ENCODE measurements at places on chromosomes 11 and 22.
A peak's percentile ranks its signal among the peaks of the same experiment; 100 is the strongest.

DNA sequence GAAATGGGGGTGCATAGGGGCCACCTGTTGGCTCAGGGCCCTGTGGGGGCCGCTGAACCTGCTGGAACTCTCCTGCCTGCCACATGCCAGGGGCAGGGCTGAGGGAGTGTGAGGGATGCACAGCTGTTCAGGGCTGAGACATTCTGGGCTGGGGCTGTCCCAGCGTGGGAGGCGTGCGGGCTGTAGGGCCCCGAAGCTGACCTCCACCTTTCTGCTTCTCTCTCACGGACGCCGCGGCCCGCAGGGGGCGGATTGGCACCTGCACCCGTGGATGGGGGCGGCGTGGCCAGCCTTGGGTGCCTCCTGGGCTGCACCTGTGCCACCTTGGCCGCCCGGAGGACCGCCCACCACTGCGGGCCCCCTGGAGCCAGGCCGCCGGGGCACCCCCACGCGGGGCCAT lies 4.1 kb downstream of the CCDC188 start:
- H3K27ac ChIP-seq, result no peak overlapping the region
- H3K4me1 ChIP-seq, result no peaks in the 10 kb centered on the region
- no peaks in the 10 kb centered on the region for H3K27me3 ChIP-seq
- no peak for DNase-seq
- no peak overlapping the region for H3K4me3 ChIP-seq

DNA sequence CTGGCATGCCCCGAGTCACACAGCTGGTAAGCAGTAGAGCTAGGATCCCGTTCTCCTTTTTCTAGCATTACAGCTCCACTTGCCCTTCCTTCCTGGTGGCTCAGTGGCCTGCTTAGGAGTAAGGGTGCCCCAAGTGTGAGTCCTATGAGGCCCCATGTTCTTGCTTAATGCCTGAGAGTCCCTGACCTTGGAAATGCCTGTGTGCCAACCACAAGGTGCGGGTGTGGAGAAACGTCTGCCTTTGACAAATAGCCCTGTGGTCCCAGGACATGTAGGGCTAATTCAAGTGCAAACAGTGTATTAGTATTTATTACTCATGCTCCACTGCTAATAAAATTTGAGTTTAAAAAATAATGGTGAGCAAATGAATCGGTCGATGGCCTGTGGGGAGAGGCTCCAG lies 18.4 kb downstream of the GRIK4 start:
- no peaks in the 10 kb centered on the region for H3K4me1 ChIP-seq
- H3K27me3 ChIP-seq, result no peaks in the 10 kb centered on the region
- no peak overlapping the region for H3K27ac ChIP-seq

GRCh38 chr11:133999355-133999754 lies 42.6 kb upstream of the IGSF9B start:
- H3K27ac ChIP-seq, result no peak overlapping the region
- H3K4me3 ChIP-seq, result no peak overlapping the region
- no peaks in the 10 kb centered on the region for H3K36me3 ChIP-seq
- no peaks in the 10 kb centered on the region for H3K27me3 ChIP-seq
- no peak for DNase-seq

- no peak overlapping the region for H3K4me3 ChIP-seq
- H3K27me3 ChIP-seq, result no peaks in the 10 kb centered on the region
- H3K4me1 ChIP-seq, result no peaks in the 10 kb centered on the region
- no peak for DNase-seq
Measured at GRCh38 chr22:23012081-23012622, 58.2 kb upstream of the GNAZ start.

GRCh38 chr11:102010776-102011494 lies 36.3 kb upstream of the CFAP300 start:
- no peak overlapping the region for H3K27ac ChIP-seq
- peak overlapping the region; percentile 43 for H3K4me3 ChIP-seq
- peaks cover 7% of the 10 kb centered on the region for H3K4me1 ChIP-seq

DNA sequence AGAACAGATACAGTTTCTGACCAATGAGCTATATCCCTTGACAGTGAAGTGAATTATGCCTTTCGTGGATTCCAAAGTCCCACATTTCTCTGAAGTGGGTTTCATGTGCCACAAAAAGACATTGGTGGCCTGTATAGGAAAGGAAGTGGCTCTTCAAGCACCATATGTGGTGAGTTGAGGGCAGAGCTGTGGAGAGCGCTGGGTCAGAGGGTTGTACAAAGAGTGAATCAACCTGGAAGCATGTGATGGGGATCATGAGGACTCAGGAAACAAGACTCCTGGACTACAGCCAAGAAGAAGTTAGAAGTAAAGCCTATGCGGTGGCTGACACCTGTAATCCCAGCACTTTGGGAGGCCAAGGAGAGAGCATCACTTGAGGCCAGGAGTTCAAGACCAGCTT lies 579 bp upstream of the SLC5A4 start:
- no peak overlapping the region for H3K27ac ChIP-seq
- no peaks in the 10 kb centered on the region for H3K27me3 ChIP-seq
- no peaks in the 10 kb centered on the region for H3K4me1 ChIP-seq
- no peaks in the 10 kb centered on the region for H3K36me3 ChIP-seq

DNA sequence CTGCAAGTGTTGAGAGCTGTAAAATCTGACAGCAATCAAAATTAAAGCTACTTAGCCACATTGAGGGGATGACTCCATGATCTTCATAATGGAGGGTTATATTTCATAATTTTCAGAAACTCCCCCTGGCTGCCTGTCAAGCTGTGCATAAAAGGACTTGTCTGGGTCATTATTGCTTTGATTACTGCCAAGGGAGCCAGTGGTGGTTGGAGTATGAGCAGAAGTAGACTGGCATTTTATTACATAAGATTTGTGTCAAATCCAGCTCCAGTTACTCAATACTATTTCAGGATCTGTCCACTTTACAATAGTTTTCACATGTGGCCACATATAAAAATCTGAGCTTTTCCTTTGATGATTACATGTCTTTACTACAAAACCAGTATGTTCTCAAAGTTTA lies 108.9 kb upstream of the SLC5A12 start:
- peaks cover 19% of the 10 kb centered on the region for H3K4me1 ChIP-seq
- H3K27ac ChIP-seq, result no peak overlapping the region

- no peaks in the 10 kb centered on the region for H3K36me3 ChIP-seq
- H3K4me3 ChIP-seq, result no peak overlapping the region
- H3K27ac ChIP-seq, result no peak overlapping the region
- DNase-seq, result no peak
Measured at GRCh38 chr11:131465746-131466145, 95.3 kb downstream of the NTM start.

- H3K27ac ChIP-seq, result peak overlapping the region; percentile 60
- no peaks in the 10 kb centered on the region for H3K27me3 ChIP-seq
- peak overlapping the region; percentile 83 for H3K4me3 ChIP-seq
- H3K36me3 ChIP-seq, result no peaks in the 10 kb centered on the region
- DNase-seq, result no peak
- H3K4me1 ChIP-seq, result no peaks in the 10 kb centered on the region
Measured at GRCh38 chr22:21641417-21641788, 699 bp upstream of the SDF2L1 start.

GRCh38 chr11:43579919-43580276 lies 100.6 kb upstream of the HSD17B12 start:
- no peak for DNase-seq
- H3K27ac ChIP-seq, result no peak overlapping the region
- peaks cover 34% of the 10 kb centered on the region for H3K4me1 ChIP-seq
- peak overlapping the region; percentile 74 for H3K4me3 ChIP-seq
- H3K36me3 ChIP-seq, result no peaks in the 10 kb centered on the region

DNA sequence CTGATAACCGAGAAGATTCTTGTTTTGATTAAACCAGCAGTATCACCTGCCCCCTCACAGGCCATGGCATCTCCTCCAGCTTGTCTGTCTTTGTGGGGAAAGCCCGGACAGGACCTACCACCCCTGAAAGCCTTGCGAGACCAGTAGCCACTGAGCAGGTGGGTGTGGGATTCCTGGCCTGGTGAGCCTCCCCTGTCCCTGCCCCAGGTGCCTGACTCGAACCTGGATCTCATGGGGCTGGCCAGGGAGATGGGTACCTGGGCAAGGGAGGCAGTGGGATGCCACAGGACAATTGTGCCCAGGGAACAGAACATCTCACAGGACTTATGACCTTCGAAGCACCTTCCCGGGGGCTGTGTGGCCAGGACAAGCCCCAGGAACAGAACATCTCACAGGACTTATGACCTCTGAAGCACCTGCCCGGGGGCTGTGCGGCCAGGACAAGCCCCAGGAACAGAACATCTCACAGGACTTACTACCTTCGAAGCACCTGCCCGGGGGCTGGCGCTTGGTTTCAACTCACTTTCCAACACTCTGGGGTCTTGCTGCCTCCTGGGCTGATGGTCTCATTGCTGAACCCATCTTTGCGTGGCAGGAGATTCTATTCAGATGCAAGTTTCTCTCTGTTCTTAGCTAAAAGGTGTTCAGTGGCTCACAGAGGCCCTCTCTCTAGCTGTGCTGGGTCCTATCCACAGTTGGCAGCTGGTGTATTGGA lies 854.5 kb downstream of the BRD1 start:
- H3K27me3 ChIP-seq, result no peaks in the 10 kb centered on the region
- H3K36me3 ChIP-seq, result no peaks in the 10 kb centered on the region
- H3K4me3 ChIP-seq, result no peak overlapping the region

DNA sequence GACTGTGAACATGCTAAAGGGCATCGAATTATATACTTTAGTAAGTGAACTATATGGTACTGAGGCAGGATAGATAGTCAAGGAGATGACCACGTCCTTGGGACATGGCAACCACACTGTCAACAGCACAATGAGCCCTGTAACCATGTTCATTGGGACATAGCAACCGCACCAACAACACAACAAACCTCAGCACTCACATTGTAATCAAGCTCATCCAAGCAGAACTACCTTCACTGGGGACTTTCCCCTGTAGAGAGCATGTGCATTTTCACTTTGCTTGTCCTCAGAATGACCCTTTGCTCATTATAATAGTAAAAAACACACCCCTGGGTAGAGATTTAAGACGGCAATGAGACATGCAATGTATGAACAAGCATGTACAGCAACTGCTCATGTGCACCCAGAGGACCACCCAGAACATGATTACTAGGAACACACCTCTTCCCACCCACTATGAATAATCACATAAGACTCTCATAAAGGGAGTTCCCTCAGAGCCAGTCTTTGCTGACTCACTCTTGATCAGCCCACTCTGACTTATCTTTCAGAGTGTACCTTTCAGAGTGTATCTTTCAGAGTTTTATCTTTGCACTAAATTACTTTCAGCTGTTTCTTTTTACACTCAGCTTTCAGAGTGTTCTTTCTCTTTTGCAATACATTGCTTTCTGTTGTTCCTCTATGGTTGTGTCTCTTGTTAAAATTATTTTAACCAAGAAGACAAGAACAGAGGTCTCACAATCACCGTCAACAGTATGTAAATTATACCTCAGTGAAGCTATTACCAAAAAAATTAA lies 4.1 kb upstream of the PLAAT2 start:
- no peak overlapping the region for H3K4me3 ChIP-seq
- H3K27ac ChIP-seq, result no peak overlapping the region
- H3K36me3 ChIP-seq, result no peaks in the 10 kb centered on the region
- DNase-seq, result no peak
- no peaks in the 10 kb centered on the region for H3K27me3 ChIP-seq

DNA sequence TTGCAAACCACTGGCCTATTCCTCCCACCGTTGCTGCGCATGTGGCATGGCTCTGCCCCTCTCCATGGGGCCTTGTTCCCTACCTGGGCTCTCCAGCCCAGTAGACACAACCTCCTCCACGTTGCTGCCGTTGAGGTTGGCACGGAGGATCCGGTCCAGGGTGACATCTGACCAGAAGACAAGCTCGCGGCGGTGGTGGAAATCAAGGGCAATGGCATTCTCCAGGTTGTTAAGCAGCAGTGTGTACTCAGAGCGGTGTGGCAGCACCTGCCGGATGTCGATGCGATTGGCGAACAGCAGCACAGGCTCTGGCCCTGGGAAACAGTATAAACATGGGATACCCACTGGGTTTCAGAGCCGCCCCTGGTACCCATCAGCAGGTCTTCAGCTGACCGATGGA lies 23.8 kb downstream of the LRP4 start:
- no peak overlapping the region for H3K4me3 ChIP-seq
- no peak overlapping the region for H3K27ac ChIP-seq

GRCh38 chr22:45329530-45329936 lies 19.8 kb downstream of the FAM118A start:
- H3K36me3 ChIP-seq, result peaks cover 30% of the 10 kb centered on the region
- no peak overlapping the region for H3K27ac ChIP-seq
- no peaks in the 10 kb centered on the region for H3K27me3 ChIP-seq
- H3K4me1 ChIP-seq, result no peaks in the 10 kb centered on the region

DNA sequence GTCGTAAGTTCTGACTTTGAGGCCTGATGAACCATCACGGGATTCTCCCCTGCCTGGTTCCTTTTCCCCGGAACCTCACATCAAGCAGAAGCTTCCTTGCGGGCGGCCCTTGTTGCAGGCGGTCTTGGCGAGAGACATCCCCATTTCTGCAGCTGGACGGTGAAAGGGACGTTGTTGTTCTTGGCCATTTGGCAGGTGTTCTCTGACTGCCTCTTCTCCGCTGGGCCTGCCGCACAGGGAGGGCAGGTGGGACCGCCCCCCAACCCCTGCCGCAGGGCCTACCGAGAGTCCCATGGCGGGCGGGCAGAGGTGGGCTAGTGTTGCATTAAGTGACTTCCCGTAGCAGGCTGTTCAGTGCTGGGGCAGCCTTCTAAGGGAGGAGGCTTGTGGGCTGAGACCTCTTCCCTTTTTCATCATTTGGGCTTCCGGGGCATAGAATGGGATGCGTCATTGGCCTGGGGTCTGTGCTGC lies 26.9 kb upstream of the GRAMD4 start:
- H3K36me3 ChIP-seq, result no peaks in the 10 kb centered on the region
- H3K4me1 ChIP-seq, result peaks cover 22% of the 10 kb centered on the region
- peak overlapping the region; percentile 38 for H3K27ac ChIP-seq
- H3K4me3 ChIP-seq, result peak overlapping the region; percentile 64
- H3K27me3 ChIP-seq, result no peaks in the 10 kb centered on the region

GRCh38 chr22:39292561-39293074 lies 26.8 kb downstream of the RPL3 start:
- peak; percentile 80 for DNase-seq
- H3K27me3 ChIP-seq, result no peaks in the 10 kb centered on the region
- H3K4me1 ChIP-seq, result peaks cover 20% of the 10 kb centered on the region
- no peaks in the 10 kb centered on the region for H3K36me3 ChIP-seq
- H3K4me3 ChIP-seq, result no peak overlapping the region

GRCh38 chr22:40436505-40437431 lies 66.4 kb downstream of the SGSM3 start:
- peak overlapping the region; percentile 39 for H3K27ac ChIP-seq
- peak overlapping the region; percentile 59 for H3K4me3 ChIP-seq
- no peaks in the 10 kb centered on the region for H3K36me3 ChIP-seq
- no peaks in the 10 kb centered on the region for H3K27me3 ChIP-seq
- peaks cover 27% of the 10 kb centered on the region for H3K4me1 ChIP-seq
- DNase-seq, result no peak

GRCh38 chr11:74322667-74323066 lies 11.2 kb upstream of the P4HA3 start:
- H3K36me3 ChIP-seq, result no peaks in the 10 kb centered on the region
- H3K27me3 ChIP-seq, result no peaks in the 10 kb centered on the region
- no peak overlapping the region for H3K4me3 ChIP-seq

All from thoracic aorta (tissue), 2 donors.